MM.1S (cell line): ENCODE measurements at places on chromosomes 3 and 15.

- peak overlapping the region; percentile 69 for H3K4me3 ChIP-seq
- no peaks in the 10 kb centered on the region for H3K36me3 ChIP-seq
- no peaks in the 10 kb centered on the region; the same call in 1 of the 2 replicates for H3K27me3 ChIP-seq
- H3K4me1 ChIP-seq, result peaks cover 27% of the 10 kb centered on the region
- no peak for DNase-seq
- H3K27ac ChIP-seq, result no peak overlapping the region; the same call in 1 of the 2 replicates
Measured at GRCh38 chr3:112085735-112086075, 484 bp upstream of the C3orf52 start.

DNA sequence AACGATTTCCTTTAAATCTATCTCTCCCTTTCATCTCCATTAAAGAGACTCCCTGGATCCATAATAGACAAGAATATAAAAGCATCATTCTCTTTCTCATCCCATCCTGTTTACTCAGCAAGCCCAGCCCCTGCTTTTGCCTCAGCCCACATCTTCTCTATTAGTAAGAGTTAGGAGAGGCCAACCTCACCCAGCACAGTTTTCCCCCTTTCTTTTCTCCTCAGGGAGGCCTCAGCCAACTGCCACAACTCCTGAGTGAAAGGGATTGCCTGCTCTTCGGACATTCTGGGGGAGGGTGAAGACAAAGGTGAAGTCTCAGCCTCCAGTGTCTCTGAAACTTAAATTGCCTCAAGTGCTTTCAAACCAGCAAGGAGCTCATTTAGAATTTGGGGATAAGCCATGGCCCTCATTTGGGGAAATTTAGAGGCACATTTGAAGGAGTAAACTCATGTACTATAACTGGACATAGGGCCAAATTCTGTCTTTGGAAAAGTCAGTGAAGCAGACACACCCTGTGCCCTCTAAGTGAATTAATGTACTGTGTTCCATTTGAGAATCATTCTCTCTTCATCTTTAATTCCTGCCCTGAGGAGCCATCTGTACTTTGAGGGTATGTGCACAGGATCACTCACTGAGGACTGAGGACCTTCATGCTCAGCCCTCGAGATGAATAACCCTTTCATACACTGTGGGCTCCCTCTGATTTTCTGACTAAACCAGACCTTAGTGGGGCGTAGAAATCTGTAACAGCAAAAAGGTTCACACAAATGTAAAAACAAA is 82.5 kb downstream of the SOX2 start:
- H3K4me3 ChIP-seq, result no peak overlapping the region
- H3K27ac ChIP-seq, result no peak overlapping the region
- no peaks in the 10 kb centered on the region for H3K4me1 ChIP-seq

GRCh38 chr3:7340795-7341194 is 479.9 kb downstream of the GRM7 start:
- no peaks in the 10 kb centered on the region for H3K27me3 ChIP-seq
- no peaks in the 10 kb centered on the region for H3K4me1 ChIP-seq
- H3K4me3 ChIP-seq, result no peak overlapping the region
- no peak overlapping the region for H3K27ac ChIP-seq
- H3K36me3 ChIP-seq, result no peaks in the 10 kb centered on the region
- DNase-seq, result no peak

DNA sequence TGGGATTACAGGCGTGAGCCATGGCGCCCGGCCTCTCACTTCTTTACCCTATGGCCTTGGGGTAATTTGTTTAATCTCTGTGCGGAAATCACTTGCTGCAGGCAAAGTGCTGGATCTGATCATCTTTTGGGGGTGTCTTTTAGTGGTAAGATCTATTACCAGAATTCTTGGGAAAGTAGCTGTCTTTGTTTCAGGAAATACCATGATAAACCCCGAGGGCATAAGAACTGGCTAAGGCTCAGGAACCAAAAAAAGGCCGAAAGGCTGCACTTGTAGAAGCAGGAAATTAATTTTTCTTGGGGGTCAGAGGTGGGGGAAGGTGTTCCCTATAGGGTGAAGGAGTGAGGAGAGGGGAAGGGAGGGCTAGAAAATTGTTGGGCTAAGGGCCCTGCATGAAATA is 22.7 kb upstream of the IGF2BP2 start:
- no peaks in the 10 kb centered on the region for H3K36me3 ChIP-seq
- DNase-seq, result no peak
- no peak overlapping the region for H3K4me3 ChIP-seq
- H3K27me3 ChIP-seq, result no peaks in the 10 kb centered on the region
- H3K27ac ChIP-seq, result no peak overlapping the region

DNA sequence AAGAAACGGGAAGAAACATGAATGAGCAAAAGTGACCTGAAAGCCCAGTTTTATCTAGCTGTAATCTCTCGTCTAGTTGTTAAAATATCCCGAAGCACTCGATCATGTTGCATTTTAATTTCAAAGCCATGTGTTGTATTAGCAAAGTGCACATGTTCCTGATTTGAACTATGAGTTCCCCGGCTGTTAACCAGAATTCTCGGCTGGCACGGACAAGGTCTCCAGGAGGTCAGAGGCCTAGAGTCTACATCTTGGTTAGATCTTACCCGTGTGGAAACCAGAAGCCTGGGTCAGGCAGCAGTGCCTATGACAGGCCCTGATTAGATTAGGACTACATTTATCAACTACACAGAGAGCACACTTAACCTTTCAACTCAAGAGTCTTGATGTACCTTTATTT is 195.8 kb downstream of the CDIN1 start:
- no peak overlapping the region for H3K4me3 ChIP-seq
- DNase-seq, result no peak
- H3K36me3 ChIP-seq, result no peaks in the 10 kb centered on the region
- H3K4me1 ChIP-seq, result no peaks in the 10 kb centered on the region

- H3K4me3 ChIP-seq, result no peak overlapping the region
- DNase-seq, result no peak
- no peaks in the 10 kb centered on the region for H3K4me1 ChIP-seq
- H3K27ac ChIP-seq, result no peak overlapping the region
- H3K36me3 ChIP-seq, result no peaks in the 10 kb centered on the region
Measured at GRCh38 chr3:74862476-74862875, 248.0 kb upstream of the CNTN3 start.

DNA sequence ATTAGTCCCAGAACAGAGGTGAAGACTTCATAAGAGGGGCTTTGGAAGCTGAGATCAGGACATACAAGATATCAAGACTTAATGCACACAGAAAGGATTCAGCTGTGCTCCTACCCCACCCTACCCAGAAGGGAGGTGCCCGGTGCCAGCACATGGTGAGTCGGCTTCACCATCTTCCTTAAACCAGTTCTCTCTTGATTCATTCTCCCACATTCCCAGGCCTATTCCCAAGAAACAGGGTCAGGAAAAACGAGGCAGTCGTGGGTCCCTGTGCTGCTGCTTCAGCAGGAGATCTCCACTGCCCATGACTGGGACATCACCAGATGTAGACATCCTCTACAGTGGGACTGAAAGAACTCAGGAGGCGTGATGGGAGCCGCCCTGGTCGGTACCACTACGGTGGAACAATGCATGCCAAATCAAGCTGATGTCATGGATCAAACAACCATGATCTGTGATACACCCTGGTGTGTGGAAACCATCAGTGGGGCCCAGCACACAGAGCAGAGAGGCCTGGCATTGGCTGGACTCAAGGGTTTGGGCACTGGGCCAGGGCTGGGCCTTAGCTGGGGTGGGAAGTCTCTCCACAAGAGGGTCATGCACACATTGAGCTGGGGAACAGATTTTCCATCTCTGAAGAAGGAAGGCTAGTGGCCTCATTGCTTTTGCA is 41.9 kb downstream of the CCDC12 start:
- H3K27me3 ChIP-seq, result no peaks in the 10 kb centered on the region
- H3K4me1 ChIP-seq, result peaks cover 24% of the 10 kb centered on the region
- no peak overlapping the region for H3K4me3 ChIP-seq
- H3K27ac ChIP-seq, result no peak overlapping the region
- no peak for DNase-seq

- peaks cover 6% of the 10 kb centered on the region; the same call in 1 of the 2 replicates for H3K27me3 ChIP-seq
- 0 out of 2 replicates have a peak, but pooled peaks cover 3% of the 10 kb centered on the region for H3K4me1 ChIP-seq
- H3K27ac ChIP-seq, result no peak overlapping the region
- no peak overlapping the region for H3K4me3 ChIP-seq
- H3K36me3 ChIP-seq, result no peaks in the 10 kb centered on the region
Measured at GRCh38 chr3:105364128-105364527, 2.6 kb upstream of the ALCAM start.

GRCh38 chr3:127482216-127483004 is 108.1 kb downstream of the TPRA1 start:
- DNase-seq, result no peak
- no peaks in the 10 kb centered on the region for H3K36me3 ChIP-seq
- H3K27me3 ChIP-seq, result peaks cover 7% of the 10 kb centered on the region

GRCh38 chr3:168047190-168047795 is 48.4 kb downstream of the GOLIM4 start:
- DNase-seq, result peak; percentile 93
- H3K27ac ChIP-seq, result no peak overlapping the region
- H3K4me3 ChIP-seq, result no peak overlapping the region
- 0 out of 2 replicates have a peak, but pooled peaks cover 3% of the 10 kb centered on the region for H3K36me3 ChIP-seq
- H3K27me3 ChIP-seq, result no peaks in the 10 kb centered on the region

- no peaks in the 10 kb centered on the region for H3K4me1 ChIP-seq
- H3K27ac ChIP-seq, result no peak overlapping the region
- H3K27me3 ChIP-seq, result no peaks in the 10 kb centered on the region
Measured at GRCh38 chr15:49860101-49860500, 239.3 kb downstream of the DTWD1 start.

DNA sequence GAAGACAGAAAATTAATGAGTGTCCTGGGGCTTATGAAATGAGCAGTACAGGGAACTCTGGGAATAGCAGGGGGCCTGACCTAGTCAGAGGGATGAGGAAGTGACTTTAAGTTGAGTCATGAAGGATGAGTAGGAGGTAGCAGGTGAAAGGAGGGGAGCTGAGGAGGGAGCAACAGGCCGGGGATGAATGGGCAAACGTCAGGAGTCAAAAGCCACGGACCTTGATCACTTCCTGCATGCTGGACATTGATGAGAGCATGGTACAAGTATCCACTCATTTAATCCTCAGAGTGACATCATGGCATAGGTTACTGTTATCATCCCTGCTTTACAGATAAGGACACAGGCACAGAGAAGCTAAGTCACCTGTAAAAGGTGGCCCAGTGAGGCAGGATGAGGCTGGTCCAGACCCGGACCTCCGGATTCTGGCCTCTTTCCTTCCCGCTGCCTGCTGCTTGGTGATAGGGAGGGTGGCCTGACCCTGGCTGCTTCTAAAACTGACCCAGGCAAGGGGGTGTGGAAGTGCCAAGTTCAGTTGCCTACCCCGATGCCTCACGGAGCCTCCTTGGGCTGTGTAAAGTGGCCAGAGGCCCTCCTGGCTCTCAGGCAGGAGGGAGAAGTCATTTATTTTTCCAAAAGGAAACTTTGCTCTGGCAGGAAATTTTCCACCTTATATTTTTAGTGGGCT is 7.6 kb downstream of the CORO2B start:
- H3K36me3 ChIP-seq, result no peaks in the 10 kb centered on the region
- no peak for DNase-seq
- no peak overlapping the region for H3K27ac ChIP-seq
- no peaks in the 10 kb centered on the region for H3K27me3 ChIP-seq

- H3K27ac ChIP-seq, result no peak overlapping the region
- no peaks in the 10 kb centered on the region for H3K36me3 ChIP-seq
- DNase-seq, result no peak
- H3K27me3 ChIP-seq, result no peaks in the 10 kb centered on the region
Measured at GRCh38 chr3:139104062-139104461, 59.4 kb upstream of the PRR23C start.

DNA sequence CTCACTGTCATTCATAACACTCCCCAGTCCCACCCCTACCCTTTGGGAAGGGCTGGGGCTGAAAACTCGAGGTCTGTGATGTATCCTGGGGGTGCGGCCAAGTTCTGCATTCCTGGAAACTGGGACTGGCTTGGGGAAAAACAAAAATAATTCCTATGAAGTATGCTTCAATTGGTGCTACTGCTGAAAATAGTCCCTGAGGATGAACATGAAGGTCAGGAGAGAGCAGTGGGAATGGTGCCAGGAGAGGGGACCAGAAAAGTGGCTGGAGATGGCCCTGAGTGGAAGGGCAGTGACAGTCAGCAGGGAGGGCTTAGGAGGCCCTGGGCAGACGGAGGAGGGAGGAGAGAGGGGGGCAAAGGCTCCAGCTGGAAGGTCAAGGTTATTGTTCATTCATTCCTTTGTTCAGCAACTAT is 4.8 kb upstream of the ISLR start:
- no peaks in the 10 kb centered on the region for H3K4me1 ChIP-seq
- no peak overlapping the region for H3K4me3 ChIP-seq
- H3K27ac ChIP-seq, result no peak overlapping the region
- H3K27me3 ChIP-seq, result peaks cover 49% of the 10 kb centered on the region
- no peaks in the 10 kb centered on the region for H3K36me3 ChIP-seq

- H3K4me1 ChIP-seq, result 0 out of 2 replicates have a peak, but pooled peaks cover 7% of the 10 kb centered on the region
- H3K27ac ChIP-seq, result no peak overlapping the region
- no peak for DNase-seq
- no peaks in the 10 kb centered on the region for H3K36me3 ChIP-seq
Measured at GRCh38 chr3:54353946-54354345, 231.6 kb downstream of the CACNA2D3 start.

GRCh38 chr3:169886671-169887070 is 16.9 kb upstream of the LRRC31 start:
- DNase-seq, result no peak
- H3K4me1 ChIP-seq, result no peaks in the 10 kb centered on the region
- H3K27me3 ChIP-seq, result no peaks in the 10 kb centered on the region
- no peak overlapping the region for H3K27ac ChIP-seq

DNA sequence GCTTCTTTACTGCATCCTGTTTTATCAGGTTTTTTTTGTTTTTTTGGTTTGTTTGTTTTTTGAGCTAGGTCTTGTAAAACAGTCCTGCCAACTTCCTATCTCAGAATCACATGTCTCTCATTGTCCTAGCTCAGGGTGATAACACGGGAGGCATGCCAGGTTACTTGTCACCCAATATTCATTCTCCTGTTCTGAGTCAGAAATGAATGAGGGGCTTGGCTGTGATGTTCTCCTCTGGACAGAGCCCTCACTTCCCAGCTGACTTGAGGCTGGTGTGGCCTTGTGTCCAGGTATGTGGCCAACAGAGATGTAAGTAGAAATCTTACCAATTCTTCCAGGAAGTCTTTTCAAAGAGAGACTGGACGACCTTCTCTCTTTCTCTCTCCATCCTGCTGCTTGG is 317.0 kb downstream of the GABRB3 start:
- no peak for DNase-seq
- no peaks in the 10 kb centered on the region for H3K27me3 ChIP-seq
- no peak overlapping the region for H3K4me3 ChIP-seq
- H3K4me1 ChIP-seq, result no peaks in the 10 kb centered on the region
- no peaks in the 10 kb centered on the region for H3K36me3 ChIP-seq
- H3K27ac ChIP-seq, result no peak overlapping the region

DNA sequence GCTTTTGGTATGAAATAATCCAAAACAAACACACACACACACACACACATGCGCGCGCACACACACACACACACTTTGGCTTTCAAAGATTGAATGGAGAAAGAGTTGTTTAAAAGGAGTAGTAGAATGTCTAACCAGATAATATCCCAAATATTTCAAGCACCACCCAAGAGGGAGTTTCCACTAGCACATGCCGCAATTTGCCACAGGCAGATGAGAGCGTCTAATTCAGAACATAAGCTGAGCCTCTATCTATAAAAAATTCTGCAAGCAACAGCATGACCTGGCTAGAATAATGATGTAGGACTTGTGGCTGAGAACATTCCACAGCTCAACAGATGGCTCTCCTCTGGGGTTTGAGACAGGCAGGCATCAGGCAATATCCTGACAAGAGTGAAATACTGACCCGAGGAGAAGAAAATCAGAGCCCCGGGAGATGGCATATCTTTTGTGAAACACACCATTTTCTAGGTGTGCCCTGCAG is 302.5 kb upstream of the GADL1 start:
- no peak overlapping the region for H3K4me3 ChIP-seq
- H3K27ac ChIP-seq, result no peak overlapping the region
- no peaks in the 10 kb centered on the region for H3K27me3 ChIP-seq
- no peaks in the 10 kb centered on the region for H3K36me3 ChIP-seq
- H3K4me1 ChIP-seq, result no peaks in the 10 kb centered on the region
- DNase-seq, result no peak

GRCh38 chr3:41572092-41572491 is 372.8 kb downstream of the CTNNB1 start:
- no peaks in the 10 kb centered on the region for H3K27me3 ChIP-seq
- no peaks in the 10 kb centered on the region for H3K4me1 ChIP-seq
- H3K36me3 ChIP-seq, result no peaks in the 10 kb centered on the region
- no peak for DNase-seq
